ENCODE measurements at places on chromosomes 5 and 9. TPM values are rescaled to one million over a fixed set of nuclear protein-coding genes. Genes with fewer than 3 reads are reported as not detected.

The FGF18 gene
- 14.6 TPM for total RNA-seq

GRCh38 chr9:36846621-36847020, 187.4 kb downstream of the PAX5 start:
- DNase-seq: no peak

- no peak for DNase-seq
These were observed 42.7 kb downstream of the DDX31 start for GRCh38 chr9:132627106-132627505.

The SLIT3 gene
- 29.2 TPM for total RNA-seq

DNA sequence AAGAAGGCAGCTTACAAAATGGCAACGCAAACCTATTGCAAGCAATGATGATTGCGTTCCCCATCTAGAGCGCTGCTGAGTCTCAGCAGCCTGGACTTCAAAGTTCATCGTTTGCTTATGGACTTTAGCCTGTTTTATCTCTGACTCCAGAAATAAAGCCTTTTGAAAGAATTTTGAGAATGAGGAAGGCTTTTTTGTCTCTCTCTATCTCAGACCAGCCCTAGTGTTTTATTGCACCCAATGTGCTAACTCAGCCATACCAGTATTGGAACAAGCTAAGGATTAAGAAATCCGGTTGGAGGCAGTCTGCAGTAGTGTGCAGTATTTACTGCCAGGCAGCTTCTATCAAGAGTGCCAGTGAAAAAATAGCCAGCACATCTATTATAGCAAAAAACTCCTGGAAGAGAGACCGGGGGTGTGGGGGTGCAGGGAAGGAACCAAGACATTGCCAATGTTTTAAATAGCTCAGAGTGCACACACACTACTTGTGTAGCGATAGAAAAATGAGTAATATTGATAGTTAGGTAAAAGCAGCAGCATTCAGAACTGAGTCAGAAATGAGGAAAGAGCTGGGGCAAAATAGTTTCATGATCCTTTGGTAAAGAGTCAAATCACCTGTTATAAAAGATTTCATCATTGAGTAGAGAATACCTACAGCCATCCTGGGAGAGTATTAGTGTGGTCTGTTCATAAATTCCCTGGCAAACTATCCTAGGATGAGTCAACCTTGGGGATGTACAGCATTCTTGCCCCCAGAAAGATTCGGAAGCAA, 219.0 kb downstream of the ZNF608 start:
- DNase-seq: no peak

GRCh38 chr5:9125852-9126251, 420.0 kb downstream of the SEMA5A start:
- no peak for DNase-seq

Data from heart right ventricle (tissue), 16 donors.